ENCODE measurements at places on chromosomes 2 and 18. TPM values are rescaled to one million over a fixed set of nuclear protein-coding genes. Genes with fewer than 3 reads are reported as not detected.

DNA sequence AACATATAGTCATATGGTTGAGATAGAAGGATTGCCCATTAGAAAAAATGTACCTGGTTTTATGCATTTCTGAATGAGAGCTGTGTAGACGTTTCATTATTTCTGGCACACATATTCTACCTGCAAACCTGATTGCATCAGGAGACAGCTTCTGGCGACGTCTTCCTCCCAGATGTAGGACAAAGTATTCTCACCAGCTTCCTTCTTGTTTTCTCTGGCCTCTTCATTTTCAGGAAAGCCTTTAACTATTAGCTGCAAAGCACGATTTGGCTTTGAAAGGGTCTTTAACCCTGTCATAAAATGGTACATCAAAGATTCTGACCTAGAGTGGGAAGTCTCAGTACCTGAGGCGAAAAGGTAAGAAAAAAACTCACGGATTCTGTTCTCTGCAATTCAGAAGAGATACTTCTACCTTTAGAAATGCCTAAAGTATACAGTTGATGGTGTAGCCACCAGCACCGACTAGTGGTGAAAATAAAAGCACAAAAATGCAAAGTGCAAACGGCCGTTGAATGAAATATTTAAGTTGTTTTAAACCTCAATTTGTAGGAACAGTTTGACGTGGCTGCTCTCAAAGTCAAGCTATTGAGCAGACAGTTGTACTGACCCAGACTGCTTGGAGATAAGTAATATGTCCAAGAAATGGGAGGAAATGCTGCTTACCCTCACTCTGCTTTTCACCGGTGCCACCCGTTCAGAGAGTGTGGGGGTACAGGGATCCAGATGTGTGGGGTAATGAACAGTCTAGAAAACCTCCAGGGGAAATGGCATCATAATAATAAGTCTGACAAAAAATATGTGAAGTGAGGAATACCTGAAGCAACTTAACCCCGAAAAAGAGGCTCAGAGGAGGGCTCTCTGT is 20.2 kb downstream of the IL18RAP start:
- H3K4me1 ChIP-seq, result no peaks in the 10 kb centered on the region
- H3K27ac ChIP-seq, result no peak overlapping the region
- peak; percentile 65 for DNase-seq

DNA sequence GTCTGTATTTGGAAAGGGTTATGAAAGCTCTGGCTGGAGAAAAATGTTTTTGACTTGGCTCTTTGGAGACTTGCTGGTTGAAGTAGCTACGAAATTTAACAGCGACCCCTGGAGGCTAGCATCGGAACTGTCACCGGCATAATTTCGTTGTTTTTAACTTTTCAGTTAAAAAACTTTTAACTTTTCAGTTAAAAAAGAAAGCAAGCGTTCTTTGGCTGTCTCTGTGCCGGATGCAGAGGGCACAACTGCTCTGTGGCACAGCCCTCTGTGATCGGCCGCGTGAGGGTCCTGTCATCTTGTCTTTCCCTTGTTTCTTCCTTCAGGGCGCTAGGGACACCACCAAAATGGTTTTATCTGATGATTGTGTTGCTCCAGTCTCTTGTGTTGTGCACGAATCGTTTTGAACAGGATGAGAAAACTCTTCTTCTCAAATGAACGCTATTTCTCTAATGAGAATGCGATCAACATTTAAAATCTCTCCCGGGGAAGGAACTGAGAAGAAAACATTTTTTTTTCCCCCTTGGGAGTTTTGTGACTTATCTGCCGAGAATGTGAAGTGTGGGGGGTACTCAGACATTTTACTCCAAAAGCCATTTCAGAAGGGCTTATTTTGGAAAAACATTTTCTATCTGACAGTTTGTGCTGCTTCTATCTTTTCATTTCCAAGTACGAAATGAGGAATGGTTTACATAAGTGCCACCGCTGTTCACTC is 57.1 kb downstream of the ADCYAP1 start:
- H3K27ac ChIP-seq, result no peak overlapping the region
- no peaks in the 10 kb centered on the region for H3K4me1 ChIP-seq

- H3K4me1 ChIP-seq, result no peaks in the 10 kb centered on the region
- no peak overlapping the region for H3K4me3 ChIP-seq
- no peak for DNase-seq
- no peaks in the 10 kb centered on the region for H3K27me3 ChIP-seq
These were observed 179.1 kb downstream of the ERBB4 start for GRCh38 chr2:212359425-212360067.

DNA sequence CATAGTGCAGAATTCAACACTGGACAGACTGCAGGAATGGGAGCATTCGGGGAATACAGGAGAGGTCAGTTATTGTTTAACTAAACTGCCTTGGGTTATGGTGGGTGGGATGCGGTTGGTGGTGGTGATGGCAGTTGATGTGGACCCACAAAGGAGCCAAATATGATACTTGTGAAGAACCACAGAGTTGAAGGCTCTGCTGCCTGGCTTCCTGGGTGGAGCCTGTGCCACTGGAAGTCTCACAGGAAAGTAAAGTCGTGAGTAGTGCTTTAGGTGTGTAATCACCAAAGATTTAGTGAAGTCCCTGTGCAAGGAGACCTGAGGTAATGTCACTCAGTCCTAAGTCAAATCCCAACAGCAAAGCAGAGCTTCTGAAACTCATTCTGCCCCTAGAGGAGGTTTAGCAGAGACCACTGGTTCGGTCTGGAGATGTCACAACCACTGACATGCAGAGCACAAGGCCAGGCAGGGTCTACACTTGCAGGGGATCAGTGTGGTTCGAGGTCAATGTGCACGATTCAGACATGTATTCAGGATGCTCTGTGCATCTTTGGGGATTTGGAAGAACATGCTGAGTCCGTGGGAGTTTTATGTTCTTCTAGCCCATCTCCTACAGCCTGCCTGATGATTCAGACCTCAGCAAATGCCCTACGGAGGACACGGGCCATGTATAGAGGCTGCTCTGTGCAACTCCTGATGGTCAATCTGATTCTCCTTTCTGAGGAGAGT is 1150.9 kb downstream of the RPIA start:
- H3K27me3 ChIP-seq, result no peaks in the 10 kb centered on the region
- no peaks in the 10 kb centered on the region for H3K36me3 ChIP-seq
- peaks cover 51% of the 10 kb centered on the region for H3K4me1 ChIP-seq
- H3K27ac ChIP-seq, result no peak overlapping the region

Gene CYP26B1
- total RNA-seq, result not detected

All from Karpas-422 (cell line).